ENCODE measurements at places on chromosomes 12 and 14.

DNA sequence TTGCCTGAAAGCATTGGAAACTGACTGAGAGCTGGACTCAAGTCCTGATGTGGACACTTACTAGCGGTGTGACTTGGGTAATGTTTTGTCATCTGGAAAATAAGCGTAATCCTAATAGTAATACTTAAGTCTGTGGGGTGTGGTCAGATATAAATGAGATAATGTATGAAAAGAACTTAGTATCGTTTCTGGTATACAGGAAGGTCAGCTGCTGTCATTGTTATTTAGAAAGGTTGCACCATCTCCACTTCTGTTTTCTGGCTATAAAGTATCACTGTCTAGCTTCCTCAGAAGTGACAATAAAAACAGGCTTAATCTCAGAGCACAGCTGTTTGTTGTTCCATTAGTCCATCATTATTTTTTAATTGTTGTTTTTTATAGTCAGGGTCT is 34.1 kb upstream of the TUBA1C start:
- DNase-seq, result no peak

GRCh38 chr12:56602239-56602638 is 27.9 kb downstream of the BAZ2A start:
- DNase-seq, result no peak

GRCh38 chr14:54564071-54564867 is 2.7 kb upstream of the SAMD4A start:
- no peak for DNase-seq

- DNase-seq, result peak; percentile 27
These were observed 3.5 kb downstream of the PTPN21 start for GRCh38 chr14:88551094-88551870.

DNA sequence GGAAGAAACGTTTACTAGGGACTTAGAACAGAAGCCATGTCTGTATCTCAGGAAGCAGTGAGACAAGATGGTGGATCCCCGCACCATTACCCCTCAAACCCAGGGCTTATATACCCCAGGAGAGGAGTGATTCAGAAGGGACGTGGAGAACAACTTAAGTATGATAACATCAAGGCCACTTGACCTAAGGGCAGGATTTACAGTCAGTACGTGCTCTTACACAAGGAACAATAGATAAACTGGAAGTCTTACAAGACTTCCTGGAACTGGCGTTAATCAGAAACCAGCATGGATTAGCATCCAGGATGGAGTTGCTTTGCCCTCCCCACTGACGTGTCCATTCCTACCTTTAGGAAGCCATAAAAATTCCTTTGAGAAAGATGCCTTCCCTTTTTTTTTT is 8.6 kb upstream of the ETFBKMT start:
- DNase-seq, result no peak

DNA sequence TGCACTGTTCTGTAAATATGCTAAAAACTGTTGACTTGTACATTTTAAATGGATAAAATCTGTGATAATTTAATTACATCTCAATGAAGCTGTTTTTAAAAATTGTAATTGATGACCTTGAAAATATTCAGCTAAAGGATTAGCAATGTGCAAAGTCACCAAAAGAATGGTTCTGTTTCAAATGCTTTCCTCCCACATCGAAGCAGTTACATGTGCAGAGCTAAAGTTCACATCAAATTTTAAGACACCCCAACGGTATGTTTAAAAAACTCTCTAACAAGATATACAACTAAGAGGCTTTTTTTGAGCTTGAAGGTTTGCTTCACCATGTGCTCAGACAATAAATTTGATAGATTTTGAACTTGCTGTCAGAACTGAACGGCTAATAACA is 114.6 kb upstream of the KRAS start:
- no peak for DNase-seq

Measured in stimulated activated CD8-positive, alpha-beta memory T cell treated with anti-CD3 and anti-CD28 coated beads, Interleukin-15, amount 100 ng/mL, for 1 hour (primary cell).